ENCODE measurements at places on chromosomes 13 and 19.
A peak's percentile ranks its signal among the peaks of the same experiment; 100 is the strongest.

DNA sequence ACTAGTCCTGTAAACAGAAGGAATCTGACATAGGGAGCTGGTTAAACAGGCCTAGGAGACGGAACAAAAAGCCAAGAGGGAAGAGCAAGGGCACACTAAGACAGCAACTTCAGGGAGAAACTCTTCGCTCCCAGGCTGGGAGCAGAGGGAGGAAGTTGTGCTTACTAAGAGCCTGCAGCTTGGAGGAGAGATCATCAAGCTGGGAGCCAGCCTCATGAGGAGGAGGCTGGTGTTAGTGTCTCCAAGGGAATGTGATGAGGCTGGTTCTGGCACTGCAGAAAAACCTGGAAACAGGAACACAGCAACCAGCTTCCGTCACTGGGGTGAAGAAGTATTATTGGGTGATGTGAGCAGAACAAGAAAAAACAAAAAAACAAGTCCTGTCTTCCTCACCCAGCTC, 1027.3 kb downstream of the UQCRFS1 start:
- no peak for DNase-seq

DNA sequence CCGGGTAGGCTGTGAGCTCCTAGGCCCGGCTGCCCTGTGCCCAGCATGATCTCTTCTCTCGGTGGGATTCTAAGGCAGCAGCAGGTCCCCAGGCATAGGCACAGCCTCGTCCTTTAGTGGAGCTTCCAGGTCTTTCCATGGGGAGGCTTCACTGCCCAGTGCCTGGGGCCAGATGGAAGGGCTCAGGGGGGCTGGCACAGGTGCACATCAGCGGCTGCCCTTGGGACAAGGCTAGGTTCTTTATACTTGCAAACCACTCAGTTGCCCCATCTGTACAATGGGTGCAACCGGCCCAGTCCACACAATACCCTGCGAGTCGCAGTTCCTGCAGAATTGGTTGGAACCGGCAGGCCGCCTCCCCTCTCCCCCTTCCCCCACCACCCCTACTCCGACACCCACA, 14.2 kb downstream of the KCTD15 start:
- no peak for DNase-seq

- DNase-seq = no peak
These were observed 38.5 kb upstream of the MAB21L1 start for GRCh38 chr13:35514801-35515502.

GRCh38 chr19:961866-962620, 22.1 kb upstream of the WDR18 start:
- DNase-seq = no peak

GRCh38 chr13:36445891-36446351, 13.6 kb downstream of the CCNA1 start:
- DNase-seq = no peak

DNA sequence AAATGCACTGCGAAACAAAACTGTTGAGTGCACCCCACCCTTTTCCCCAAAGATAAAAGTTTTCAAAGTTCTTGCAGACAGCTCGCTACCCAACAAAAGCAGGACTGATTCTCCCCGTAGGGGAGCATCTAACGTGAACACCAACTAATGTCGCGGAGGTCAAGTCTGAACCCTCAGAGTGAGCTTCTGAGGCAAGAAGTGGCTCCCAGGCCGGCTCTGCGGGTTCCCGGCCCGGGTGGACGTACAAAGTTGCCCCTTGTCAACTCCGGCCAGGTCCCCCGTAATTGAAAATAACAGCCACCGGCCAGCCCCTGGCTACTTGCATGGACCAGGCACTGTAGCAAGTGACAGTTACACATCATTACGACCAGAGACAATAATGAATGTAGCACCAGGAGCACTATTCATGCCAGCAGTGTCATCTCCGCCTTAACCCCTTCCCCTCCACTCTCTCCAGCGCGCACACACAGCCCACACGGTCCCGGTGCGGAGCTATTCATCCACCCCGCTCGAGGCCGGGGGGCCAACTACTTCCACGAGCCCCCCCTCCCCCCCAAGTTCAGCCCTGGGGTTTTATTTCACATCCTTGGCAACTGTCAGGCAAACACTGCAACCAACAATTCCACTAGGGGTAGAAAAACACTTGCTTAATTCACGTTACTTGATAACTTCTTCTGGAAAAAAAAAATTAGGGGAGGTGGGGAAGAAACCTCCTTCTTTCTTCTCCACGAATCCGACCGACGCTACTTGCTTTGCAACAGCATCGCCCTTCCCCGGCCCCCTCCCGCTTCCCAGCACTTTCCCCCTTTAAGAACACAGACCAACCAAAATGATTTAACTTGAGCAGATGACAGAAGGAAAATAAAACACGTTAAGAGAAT, 1.2 kb downstream of the KLF12 start:
- peak; percentile 62 for DNase-seq

DNA sequence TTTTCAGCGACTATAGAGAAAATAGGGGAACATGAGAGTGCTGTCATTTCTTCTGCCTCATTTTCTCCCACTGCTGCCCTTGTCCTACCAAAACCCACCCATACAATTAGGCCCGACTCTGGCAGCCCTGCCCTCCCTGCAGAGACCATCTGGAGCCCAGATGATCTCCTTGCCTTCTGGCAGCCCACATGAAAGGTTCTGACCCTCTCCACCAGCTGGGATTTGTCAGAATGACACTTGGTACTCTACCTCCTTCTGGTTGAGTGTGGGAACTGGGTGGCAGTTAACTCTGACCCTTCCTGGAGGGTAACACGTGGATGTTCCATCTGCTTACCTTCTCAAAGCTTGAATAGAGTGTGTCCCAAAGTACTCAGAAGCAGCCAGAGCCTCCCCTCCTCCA, 21.0 kb upstream of the SIAH3 start:
- no peak for DNase-seq

- DNase-seq = no peak
These were observed 174.5 kb downstream of the USP12 start for GRCh38 chr13:26996965-26997752.

DNA sequence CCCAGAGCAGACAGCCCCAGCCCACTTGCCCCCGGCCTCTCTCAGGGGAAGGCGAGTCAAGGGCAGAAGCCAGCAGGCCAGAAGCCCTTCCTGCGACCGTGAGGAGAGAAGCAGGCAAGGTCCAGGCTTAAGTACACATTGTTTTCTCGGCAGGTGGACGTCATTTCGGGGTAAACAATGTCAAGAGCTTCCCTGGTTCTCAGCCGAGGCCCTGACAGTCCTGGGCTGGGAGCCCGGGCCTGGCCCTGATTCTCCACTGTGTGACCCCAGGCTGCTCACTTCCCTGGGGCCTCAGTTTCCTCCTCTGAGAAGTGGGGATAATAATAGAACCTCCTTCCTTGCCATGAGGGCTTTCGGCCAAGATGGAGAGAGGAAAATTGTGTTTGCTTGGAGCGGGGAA, 19.4 kb downstream of the PLVAP start:
- no peak for DNase-seq

- DNase-seq = no peak
These were observed 86.5 kb downstream of the TSHZ3 start for GRCh38 chr19:31262725-31263191.

DNA sequence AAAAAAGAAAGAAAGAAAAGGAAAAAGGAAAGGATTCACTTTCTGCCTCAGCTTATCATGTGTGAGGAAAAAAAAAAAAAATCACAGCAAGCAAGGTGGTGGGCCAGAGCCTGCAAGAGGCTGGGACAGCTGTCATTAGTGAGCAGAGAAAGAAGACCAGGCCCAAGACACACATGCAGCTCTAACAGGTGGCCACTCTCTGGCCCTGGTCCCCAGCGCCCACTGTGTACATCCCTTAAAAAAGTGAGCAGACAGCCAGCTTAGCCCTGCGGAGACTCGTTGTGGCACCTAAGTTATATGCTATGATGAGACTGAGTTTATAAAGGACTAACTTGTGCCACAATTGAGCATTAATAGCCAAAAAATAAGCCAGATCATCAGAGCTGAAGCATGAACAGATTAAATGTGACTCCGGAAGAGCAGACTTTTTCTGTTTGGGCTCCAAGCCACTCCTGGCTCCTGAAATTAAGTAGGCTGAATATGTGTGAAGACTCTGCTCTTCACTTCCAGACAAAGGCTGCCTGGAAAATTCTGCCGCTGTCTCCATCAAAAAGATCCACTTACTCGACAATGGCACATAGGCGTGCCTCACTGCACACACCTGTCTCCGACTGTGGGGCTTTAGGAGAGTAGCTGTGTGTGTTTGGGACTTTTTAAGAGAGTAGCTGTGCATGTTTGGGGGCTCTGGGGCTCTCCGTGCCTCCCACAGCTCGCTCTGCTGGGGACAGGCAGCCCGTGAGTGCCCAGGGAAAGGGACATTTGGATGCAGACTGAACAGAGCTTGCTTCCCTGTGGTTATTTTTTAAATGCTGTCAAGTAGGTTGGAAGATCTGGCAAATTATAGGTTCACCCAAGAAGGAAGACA, 55.0 kb downstream of the LATS2 start:
- DNase-seq = no peak

GRCh38 chr19:8075158-8076074, 22.9 kb downstream of the CCL25 start:
- DNase-seq = no peak

- no peak for DNase-seq
These were observed 123.6 kb upstream of the MAB21L1 start for GRCh38 chr13:35600137-35600536.

DNA sequence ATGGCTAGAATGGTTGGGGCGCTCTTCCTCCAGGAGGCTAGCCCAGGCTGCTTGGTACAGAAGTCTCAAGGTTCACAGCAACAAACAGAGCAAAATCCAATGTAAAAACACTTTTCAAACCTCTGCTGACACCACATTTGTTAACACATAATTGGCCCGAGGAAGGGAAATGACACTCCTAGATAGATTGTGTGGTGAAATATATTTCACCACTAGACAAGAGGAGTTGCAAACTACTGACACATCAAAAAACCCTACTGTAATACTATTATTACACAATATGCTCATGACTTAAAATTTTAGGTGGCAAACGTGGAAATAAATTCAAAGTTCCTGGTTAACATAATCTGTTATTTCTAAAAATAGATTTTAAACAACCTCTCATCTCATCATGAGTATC, 643.6 kb downstream of the PCDH9 start:
- no peak for DNase-seq

DNA sequence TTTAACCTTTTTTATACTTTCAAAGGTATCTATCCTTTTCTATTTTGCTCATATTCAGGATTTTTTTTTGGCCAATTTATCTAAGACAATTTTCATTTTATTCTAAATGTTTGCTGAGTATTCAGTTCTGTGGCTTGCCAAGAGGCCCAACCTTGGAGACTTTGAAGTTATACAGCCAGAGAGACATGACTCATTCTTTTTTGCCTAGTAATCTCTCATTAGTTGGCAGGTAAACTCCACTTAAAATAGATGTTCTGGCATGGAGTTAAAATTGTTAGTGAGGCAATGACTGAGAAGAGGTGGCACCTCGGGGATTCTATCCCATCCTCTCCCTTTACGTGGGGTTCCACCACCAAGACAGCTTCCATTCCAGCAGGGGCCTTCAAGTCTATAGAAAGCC, 213.8 kb downstream of the KCTD12 start:
- DNase-seq = no peak

DNA sequence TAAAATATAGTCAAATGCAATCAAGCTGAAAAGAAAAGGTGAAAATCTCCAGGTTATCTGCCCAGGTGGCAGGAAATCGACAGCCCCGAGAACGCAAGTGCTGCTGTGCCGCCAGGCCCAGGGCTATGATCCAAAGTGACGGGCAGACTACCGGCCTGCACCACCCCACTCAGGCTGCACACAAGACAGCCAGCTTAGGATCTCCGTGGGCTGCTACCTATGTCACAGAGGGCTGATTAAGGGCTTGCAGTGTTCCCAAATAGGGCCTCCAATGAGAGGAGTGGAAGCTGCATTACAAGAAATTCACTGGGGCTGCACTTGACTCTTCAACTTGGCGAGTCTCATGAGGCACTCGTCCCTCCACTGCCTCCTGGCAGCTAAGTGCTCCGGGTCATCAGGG, 121.8 kb downstream of the CRYL1 start:
- DNase-seq = no peak

- no peak for DNase-seq
These were observed 41.0 kb upstream of the PEPD start for GRCh38 chr19:33562636-33563035.

GRCh38 chr13:114115796-114116195, 16.6 kb downstream of the RASA3 start:
- DNase-seq = no peak

- peak; percentile 60 for DNase-seq
These were observed 3.9 kb downstream of the OSCAR start for GRCh38 chr19:54096617-54097106.

GRCh38 chr13:77219401-77219800, 107.5 kb downstream of the MYCBP2 start:
- no peak for DNase-seq

GRCh38 chr19:43452582-43452981, 12.8 kb downstream of the LYPD3 start:
- DNase-seq = no peak

- DNase-seq = no peak
These were observed 155.7 kb upstream of the ZNF536 start for GRCh38 chr19:30216453-30216852.

- DNase-seq = no peak
These were observed 245.0 kb downstream of the KLF5 start for GRCh38 chr13:73303851-73304250.

DNA sequence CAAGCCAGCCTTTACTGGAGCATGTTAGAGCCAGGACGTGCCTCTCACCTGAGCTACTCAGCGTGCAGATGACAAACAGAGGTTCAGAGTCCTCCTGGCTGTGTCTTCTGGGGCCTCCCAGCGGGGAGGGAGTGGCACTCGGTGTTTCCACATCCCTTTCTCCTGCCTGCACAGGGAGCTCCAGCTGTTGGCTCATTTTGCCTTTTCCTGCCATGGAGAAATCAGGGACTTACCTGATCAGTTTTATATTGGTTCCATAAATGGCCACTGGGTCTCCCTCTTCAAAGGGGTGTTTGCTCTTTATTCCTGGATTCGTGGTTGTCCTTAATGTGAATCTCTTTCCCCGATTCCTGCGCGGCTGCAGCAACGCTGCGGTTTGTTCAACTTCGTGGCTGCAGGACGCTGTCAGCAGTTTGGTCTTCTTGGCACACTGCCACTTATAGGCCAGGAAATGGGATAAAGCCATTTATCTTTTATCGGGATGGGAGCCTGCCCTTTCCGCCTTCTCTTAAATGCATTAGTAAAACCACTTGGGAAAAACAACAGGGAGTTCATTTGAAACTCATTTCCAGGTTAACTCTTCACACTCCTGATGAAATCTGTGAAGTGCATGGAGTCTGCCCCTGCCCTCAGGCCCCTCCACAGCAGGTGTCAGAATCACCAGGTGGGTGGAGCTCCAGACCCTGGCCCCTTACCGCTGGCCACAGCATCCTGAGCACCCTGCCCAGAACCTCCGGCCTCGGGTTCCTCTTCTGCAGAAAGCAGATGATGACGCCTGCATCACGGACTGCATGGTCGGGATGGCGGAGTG, 39.8 kb upstream of the MCF2L start:
- DNase-seq = no peak

GRCh38 chr13:44322928-44323327, 50.7 kb upstream of the SERP2 start:
- DNase-seq = no peak

GRCh38 chr13:94175076-94175475, 304.4 kb downstream of the DCT start:
- no peak for DNase-seq
